ENCODE measurements at places on chromosomes 16 and 17.

- DNase-seq, result no peak
These were observed 76.9 kb downstream of the NF1 start for GRCh38 chr17:31171701-31172100.

GRCh38 chr17:82300707-82301270 lies 16.6 kb downstream of the CD7 start:
- peak; percentile 49 for DNase-seq

- DNase-seq, result no peak
These were observed 17.4 kb upstream of the MPRIP start for GRCh38 chr17:17024778-17025300.

GRCh38 chr16:81590714-81591544 lies 146.3 kb downstream of the CMIP start:
- DNase-seq, result no peak

- peak; percentile 72 for DNase-seq
These were observed 5.0 kb downstream of the TPSAB1 start for GRCh38 chr16:1245452-1246020.

- no peak for DNase-seq
These were observed 59.2 kb upstream of the ADORA2B start for GRCh38 chr17:15885770-15886169.

DNA sequence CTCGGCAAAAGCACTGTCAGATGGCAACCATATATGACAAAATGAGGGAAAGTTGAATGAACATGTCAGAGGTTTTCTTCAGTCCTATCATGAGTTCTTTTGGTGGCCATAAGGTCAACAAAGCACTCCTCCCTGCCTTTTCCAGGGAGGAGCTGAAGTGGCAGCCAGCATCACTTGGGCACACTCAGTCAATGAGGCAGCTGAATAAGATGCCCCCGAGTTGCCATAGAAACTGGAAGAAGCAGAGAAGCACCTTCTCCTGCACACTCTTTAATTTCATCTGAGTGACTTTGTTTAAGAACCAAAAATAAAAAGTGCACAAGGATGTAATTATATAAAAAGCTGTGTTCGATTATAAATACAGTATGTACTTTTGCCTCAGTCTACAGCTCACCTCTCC lies 16.0 kb downstream of the KCNJ2 start:
- no peak for DNase-seq

- peak; percentile 70 for DNase-seq
These were observed 17.2 kb upstream of the NUDT16L1 start for GRCh38 chr16:4675864-4676786.

DNA sequence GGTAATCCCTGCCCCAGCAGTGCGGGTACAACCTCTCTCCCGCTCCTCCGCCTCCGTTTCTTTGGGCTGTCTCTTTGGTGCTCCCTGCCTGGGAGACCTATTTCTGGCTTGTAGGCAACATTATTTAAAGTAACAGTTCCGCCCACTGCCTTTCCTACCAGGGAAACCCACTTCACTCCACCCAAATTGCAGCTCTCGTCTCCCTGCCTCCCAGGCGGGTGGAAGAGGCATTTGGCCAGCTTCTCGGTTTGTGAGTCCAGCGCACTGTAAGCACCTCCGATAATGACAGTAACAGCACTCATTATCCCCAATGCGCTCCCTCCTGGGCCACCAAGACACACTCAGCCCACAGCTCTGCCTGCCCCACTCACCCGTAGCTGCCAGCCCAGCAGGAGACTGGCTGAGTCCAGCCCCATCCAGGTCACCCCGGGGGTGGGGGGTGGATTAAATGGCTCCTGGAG lies 165.1 kb upstream of the CDC42EP4 start:
- no peak for DNase-seq

GRCh38 chr17:3792481-3792880 lies 8.5 kb downstream of the ITGAE start:
- DNase-seq, result no peak

GRCh38 chr17:43468691-43469139 lies 15.1 kb upstream of the DHX8 start:
- DNase-seq, result no peak

- DNase-seq, result no peak
These were observed 113.2 kb downstream of the PHKB start for GRCh38 chr16:47574091-47575054.

DNA sequence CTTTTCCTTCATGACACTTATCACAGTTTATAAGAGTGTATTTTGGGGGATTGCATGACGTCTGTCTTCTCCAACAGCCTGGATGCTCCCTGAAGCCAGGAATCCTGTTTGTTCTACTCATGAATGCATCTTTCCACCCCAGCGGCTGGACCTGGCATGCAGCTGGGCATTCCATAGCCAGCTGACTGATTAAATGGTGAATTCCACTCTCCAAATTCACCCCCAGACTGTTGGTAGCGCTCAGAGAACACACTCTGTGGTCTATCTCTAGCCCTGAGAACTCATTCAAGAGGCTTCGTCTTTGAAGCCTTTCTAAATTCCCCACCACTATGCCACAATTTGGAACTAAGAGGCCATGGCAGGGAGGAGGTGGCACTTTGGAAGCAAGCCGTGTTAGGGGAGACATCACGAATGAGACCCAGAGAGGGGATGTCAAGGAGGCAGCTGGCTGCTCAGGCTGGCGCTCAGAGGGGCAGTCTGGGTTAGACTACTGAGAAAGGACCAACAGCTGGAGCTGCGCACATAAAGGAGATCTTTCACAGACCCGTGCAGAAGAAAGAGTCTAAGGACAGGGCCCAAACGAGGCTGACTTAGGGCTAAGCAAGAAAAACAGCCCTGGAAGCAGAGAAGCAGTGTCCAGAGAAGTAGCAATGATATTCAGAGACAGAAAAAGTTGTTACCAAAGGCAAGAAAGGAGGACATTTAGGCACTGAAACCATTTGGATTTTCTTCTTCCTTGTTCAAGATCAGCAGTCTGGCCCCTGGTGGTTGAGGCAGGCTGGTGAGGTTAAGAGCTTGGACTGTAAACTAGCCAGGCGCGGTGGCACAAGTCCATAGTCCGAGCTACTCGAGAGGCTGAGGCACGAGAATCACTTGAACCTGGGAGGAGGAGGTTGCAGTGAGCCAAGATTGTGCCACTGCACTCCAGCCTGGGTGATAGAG lies 42.4 kb upstream of the ZNF629 start:
- DNase-seq, result no peak

- peak; percentile 35 for DNase-seq
These were observed 525 bp downstream of the JPT1 start for GRCh38 chr17:75153780-75154194.

DNA sequence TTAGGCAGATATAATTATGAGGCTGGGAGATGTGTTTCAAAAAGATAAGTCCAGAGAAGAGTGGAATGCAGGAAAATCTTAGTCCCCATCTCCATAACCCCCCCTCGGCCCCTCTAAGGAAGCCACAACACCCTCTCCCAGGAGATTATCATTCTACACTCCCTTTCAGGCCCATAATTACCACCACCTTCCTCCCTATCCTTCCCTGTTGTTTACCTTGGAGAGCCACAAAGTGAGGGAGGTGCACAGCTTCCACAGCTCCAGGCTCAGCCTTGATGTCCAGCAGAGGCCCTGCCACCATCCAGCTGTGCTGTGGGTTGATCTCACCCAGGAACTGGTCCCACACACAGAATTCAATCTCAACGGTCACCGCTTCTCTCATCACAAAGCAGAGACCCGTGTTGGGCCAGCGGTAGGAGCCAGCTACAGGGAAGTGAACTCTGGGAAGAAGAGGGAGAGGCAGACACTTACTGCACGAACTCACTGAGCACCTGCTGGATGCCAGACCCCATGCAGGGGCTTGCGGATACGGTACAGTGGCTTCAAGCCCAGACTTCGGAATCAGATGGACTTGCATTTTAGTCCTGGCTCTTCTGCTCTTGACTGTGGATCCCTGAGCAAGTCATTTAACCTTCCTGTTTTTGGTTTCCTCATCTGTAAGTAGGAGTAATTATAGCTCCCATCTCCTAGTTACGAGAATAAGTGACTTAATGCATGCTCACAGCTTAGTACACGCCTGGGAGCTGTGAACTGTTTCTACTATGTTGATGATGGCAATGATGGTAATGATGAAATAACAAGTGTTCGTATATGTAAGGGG lies 44.1 kb downstream of the MIS12 start:
- no peak for DNase-seq

DNA sequence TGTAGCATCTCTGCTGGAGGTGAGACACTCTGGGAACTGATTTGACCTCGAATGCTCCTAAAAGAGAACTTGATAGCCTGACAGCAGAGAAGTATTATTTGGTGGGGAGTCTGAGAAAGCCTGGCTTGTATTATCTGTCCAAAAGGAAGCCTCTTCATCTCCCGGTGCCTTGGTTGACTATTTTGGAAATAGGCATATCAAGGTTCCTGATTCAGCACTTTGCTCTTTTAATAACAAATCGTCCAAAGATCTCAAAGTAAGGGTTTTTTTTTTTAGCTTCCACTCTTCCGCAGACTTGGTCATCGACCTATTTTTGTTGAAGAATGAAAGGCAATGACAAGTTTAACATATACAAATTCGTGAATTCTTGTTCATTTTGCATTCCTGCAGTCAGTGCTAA lies 14.8 kb downstream of the TMEM186 start:
- no peak for DNase-seq

- DNase-seq, result no peak
These were observed 189.9 kb downstream of the AATF start for GRCh38 chr17:37138571-37139120.

- DNase-seq, result no peak
These were observed 4.6 kb downstream of the CMTM3 start for GRCh38 chr16:66609139-66609510.

DNA sequence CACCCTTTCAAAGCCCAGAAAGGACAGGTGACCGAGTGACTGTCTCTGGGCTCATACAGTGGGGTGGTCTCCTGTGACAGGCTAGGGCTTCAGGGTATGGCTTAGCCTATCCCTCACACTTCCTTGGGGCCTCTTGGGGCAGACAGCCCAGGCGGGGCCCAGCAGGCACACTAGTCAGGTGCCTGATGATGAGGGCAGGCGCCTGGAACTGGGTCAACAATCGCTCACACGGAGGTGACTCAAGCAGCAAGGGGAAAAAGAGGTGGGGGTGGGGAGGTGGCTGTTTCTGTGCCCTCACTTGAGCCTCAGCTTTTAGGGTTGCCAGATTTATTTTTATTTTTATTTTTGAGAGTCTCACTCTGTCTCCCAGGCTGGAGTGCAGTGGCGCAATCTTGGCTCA lies 6.4 kb upstream of the GRN start:
- DNase-seq, result no peak

DNA sequence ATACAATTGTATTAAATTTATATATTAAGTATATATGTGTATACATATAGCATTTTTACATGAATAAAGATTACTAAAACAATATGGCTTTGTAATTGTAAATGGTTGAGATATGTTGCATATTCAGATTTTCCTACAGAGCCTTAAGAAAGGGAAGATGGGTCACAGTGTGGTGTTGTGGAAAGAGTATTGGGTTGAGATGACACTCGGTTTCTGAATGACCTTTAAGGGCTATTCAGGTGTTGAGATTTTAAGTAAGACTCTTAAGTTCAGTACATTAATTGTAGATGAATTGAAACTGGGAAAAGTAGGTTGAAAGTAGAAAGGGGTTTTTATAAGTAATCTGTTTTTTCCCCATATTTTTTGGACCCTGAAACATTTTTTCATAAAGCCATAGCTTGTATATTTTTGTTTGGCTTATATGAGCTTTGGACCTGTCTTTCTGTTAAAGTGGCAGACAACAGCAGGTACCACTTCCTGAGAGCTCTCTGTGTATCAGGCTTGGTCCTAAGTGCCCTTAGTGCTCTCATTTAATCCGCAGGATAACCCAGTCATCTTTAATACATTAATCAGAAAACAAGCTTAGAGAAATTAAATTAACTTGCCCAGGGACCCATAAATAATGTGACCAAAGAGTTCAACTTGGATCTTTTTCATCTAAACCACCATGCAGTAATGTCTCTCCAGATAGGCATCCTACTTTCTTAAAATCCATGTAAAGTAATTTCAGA lies 48.5 kb upstream of the MRC2 start:
- no peak for DNase-seq

DNA sequence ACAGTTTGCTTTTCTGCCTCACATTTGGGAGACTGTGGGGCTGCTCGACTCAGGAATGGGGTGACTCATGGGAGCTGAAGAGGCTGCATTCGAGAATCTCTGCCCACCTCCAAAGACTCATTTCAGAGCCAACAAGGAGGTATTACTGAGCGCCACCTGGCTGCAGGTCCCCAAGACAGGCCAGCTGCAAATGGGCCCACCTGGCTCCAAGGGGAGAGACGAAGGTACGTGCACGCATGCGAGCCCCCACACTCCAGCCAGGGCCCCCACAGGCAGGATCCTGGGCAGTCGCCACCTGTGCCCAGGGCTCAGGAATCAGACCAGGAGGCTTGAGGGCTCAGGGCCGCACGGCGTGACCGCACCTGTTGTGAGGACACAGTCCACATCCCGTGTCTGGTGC lies 6.0 kb downstream of the HAGHL start:
- DNase-seq, result no peak

- peak; percentile 69 for DNase-seq
These were observed 157.0 kb downstream of the CPPED1 start for GRCh38 chr16:12646490-12647274.

GRCh38 chr17:62627904-62628633 lies 599 bp downstream of the MRC2 start:
- DNase-seq, result peak; percentile 81

- DNase-seq, result no peak
These were observed 394.5 kb downstream of the XYLT1 start for GRCh38 chr16:17076092-17076754.

DNA sequence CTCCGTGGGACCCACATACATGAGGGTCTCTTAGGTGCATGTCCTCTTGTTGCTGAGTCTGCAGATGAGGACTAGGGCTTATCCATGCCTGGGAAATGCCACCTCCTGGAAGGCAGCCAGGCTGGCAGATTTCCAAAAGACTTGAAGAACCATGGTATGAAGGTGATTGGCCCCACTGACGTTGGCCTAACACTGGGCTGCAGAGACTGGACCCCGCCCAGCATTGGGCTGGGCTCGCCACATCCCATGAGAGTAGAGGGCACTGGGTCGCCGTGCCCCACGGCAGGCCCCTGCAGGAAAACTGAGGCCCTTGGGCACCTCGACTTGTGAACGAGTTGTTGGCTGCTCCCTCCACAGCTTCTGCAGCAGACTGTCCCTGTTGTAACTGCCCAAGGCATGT lies 38.2 kb upstream of the IL21R start:
- no peak for DNase-seq

DNA sequence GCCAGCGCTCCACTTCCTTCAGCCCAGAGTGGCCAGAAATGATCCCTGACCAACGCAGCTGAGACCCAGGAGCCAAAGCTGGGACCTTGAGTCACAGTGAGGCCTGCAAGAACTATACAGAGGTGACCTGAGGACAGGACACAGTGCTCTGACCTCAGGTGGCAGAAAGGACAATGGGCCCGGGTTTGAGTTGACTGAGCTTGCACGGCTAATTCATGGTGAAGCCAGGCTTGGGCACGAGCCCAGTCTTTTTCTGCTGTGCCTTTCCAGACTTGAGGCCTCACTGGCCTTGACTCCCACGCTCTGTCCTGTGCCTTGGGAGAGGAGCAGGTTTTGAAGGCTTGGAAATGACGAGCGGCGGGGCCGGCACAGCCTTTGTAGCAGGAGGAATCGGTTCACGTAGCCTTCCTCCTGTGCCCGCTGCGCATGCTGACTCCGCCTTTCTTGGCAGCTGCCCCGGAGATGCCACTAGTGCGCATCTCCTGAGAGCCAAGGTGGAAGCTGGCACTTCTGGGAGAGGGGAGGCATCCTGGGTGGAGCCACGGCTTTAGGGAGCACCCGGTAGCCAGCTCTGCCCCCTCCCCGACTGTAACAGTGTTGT lies 34.9 kb downstream of the NDEL1 start:
- no peak for DNase-seq

- DNase-seq, result no peak
These were observed 28.6 kb upstream of the DYNLL2 start for GRCh38 chr17:58054641-58055040.
